GM12878 (cell line): ENCODE measurements at places on chromosomes 16 and 17. TPM values are rescaled to one million over a fixed set of nuclear protein-coding genes. Genes with fewer than 3 reads are reported as not detected.
A peak's percentile ranks its signal among the peaks of the same experiment; 100 is the strongest.

TPPP3 gene
- not detected in 2 replicates for total RNA-seq

HBQ1 gene
- total RNA-seq = not detected in 2 replicates

DLX4 gene
- 0.23 and 0.43 TPM in 2 replicates for total RNA-seq

DNA sequence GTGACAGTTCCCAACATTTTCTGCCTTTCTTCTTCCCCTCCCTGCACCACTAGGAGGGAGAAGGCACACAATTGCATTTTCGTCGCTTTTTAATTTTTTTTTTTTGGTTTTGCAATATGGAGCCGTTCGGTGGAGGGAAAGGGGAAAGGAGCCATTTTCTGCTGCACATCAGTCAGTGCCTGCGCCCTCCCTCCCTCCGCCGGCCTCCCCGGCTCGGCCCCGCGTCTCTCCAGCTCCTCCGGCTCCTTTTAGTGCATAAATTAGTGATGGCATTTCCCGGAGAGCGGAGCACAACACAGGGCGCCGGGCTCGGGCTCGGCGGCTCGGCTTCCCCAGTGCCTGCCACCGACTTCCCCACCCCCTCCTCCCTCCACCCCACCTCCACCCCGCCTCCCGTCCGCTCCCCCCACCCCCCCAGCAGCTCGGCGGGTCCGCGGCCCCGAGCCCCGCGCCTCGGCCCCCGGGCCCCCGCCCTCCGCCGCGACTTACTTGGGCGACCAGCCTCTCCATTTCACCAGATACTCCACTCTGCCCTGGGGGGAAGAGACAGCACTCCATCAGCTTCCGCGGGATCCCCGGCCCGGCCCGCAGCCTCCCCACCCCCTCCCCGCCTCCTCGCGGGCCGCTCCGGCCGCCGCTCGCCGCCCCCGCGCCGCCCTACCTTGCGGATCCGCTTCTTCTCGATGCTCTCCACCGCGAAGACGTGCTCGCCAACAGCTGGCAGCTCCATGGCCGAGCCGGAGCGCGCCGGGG, 542 bp downstream of the CBX4 start:
- DNase-seq = no peak

GRCh38 chr16:56980792-56981724, 8.3 kb upstream of the NLRC5 start:
- no peak for DNase-seq

DNA sequence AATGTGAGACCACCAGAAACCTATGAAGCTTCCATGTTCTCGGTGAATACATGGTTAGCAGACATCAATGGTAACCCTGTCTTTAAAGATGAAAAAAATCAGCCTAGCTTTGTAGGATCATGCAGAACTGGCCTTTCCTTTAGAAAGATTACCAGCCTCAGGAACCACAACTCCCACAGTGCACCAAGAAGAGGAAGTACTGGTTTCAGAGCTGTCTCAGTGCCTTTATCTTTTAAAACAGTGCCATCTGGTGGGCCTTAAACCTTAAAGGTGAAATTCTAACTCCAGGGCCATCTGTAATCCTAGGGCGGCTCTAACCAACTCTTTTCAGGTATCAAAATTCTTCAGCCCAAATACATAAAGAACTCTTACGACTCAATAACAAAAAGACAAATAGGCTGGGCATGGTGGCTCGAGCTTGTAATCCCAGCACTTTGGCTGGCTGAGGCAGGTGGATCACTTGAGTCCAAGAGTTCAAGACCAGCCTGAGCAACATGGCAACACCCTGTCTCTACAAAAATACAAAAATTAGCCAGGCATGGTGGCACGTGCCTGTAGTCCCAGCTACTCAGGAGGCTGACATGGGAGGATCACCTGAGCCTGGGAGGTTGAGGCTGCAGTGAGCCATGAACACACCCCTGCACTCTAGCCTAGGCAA, 5.4 kb downstream of the ATPAF2 start:
- DNase-seq = peak; percentile 67

- peak; percentile 86 for DNase-seq
Measured at GRCh38 chr16:13436641-13437412, 483.1 kb upstream of the ERCC4 start.

DNA sequence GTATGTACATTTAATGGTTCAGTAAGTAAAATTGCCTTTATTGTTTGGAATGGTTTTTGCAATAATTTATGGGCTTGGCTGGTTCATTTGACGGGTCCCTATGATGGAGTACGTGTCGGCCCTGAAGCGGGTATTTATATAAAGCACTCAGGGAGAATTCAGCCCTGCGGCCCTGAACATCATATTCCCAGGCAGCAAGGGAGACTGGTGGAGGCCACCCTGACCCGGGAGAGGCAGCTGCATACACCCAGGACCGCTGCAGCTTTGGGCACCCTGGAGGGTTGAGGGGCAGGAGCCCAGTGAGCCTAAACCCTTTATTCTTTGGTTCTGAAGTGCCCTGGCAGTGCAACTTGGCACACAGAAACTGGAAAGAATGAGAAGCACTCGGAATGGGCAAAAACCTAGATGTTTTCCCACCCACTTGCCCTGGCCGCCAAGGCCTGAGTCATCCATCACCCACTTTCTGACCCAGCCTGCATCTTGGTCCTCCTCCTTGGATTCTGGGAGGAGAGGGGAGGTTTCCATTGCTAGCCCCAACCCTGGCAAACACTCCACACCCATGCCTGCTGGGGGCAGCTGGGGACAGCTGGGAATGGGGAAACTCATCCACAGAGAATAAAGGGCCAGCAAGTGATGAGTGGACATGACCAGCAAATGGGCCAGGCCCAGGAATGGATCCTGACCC, 162.2 kb upstream of the TNRC6C start:
- DNase-seq = no peak
